Heart left ventricle (tissue), 16 donors: ENCODE measurements at places on chromosomes 1 and 21. TPM values are rescaled to one million over a fixed set of nuclear protein-coding genes. Genes with fewer than 3 reads are reported as not detected.

The CFAP74 gene
- not detected for total RNA-seq

The OLFML3 gene
- 12.7 TPM for total RNA-seq

- H3K27me3 ChIP-seq = no peaks in the 10 kb centered on the region
- no peak for DNase-seq
- peaks cover 10% of the 10 kb centered on the region for H3K4me1 ChIP-seq
- H3K27ac ChIP-seq = peak overlapping the region; percentile 61
Measured at GRCh38 chr21:46374761-46375389, 50.9 kb downstream of the PCNT start.

DNA sequence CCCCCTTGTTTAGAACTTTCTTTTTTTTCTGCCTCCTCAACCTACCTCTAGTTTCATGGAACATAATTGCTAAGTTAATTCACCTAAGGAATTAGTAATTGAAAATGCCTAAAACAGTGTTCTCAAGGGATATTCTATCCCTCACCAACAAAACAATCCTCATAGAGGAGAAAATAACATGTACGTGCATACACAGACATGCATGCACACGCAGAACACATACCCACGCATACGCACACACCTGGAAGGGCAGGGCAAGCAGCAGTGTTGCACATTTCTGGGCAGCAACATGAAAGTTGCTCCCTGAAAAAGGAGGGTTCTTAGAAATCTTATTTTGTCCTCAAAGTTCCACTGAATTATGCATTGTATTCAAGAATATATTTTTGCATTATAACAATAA lies 76.6 kb downstream of the HHAT start:
- no peak for DNase-seq
- no peaks in the 10 kb centered on the region for H3K27me3 ChIP-seq
- no peak overlapping the region for H3K4me3 ChIP-seq
- no peak overlapping the region for H3K27ac ChIP-seq

GRCh38 chr21:45551783-45552695 lies 9.8 kb upstream of the SLC19A1 start:
- H3K4me1 ChIP-seq = peaks cover 16% of the 10 kb centered on the region
- DNase-seq = peak; percentile 19
- no peak overlapping the region for H3K4me3 ChIP-seq
- H3K27me3 ChIP-seq = no peaks in the 10 kb centered on the region

- DNase-seq = no peak
- H3K27ac ChIP-seq = peak overlapping the region; percentile 81
- H3K36me3 ChIP-seq = peaks cover 17% of the 10 kb centered on the region
- H3K4me3 ChIP-seq = peak overlapping the region; percentile 84
- H3K27me3 ChIP-seq = no peaks in the 10 kb centered on the region
Measured at GRCh38 chr1:58699011-58699762, 675 bp downstream of the MYSM1 start.

DNA sequence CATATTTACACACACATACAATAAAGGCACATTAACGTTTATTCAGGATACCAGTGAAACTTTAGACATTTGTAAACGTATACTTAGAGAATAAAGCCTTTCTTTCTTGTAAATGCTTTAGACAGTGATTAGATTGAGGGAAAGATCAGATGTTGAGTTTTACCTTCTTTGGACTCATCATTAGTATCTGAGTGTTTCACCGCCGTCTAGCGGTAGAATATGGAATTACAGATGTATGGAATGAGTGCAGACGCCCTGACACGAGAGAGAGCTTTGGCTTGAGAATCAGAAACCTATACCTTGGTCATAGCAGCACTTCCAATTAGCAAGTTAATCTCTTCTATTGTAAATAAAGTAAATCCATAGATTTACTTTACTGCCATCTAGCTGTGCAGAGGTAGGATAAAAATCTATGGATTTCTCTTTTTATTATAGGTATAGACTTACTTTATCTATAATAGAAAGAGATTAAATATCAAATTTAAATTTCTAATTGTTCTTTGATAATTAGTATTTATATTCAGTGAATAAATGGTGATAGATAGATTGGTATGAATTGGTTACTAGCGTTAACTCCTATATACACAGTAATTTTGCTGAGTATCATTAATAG lies 12.6 kb downstream of the FLG2 start:
- no peaks in the 10 kb centered on the region for H3K36me3 ChIP-seq
- H3K27me3 ChIP-seq = no peaks in the 10 kb centered on the region
- no peak overlapping the region for H3K27ac ChIP-seq
- DNase-seq = no peak

DNA sequence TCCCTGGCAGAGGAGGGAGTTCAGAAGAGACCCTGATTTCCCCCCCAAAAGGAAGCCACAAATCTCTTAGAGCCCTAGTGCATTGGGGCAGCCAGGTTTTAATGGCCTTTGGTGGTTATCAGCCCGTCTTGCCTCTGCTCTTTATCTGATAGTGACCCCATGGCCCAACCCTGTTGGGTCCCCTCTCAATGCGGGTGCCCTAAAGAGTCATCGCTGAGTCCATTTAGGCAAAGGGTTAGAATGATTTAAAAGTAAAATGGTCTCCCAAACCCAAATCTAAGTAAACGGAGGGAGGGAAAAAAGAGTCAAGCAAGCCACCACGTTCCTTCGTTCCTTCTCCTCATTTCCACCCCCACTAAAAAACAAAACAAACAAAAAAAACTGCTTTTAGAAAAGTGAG lies 164.0 kb downstream of the RUNX1 start:
- no peak for DNase-seq
- H3K4me1 ChIP-seq = peaks cover 16% of the 10 kb centered on the region
- peak overlapping the region; percentile 71 for H3K4me3 ChIP-seq
- peaks cover 15% of the 10 kb centered on the region for H3K27me3 ChIP-seq
- H3K27ac ChIP-seq = peak overlapping the region; percentile 85
